Activated CD4-positive, CD25-positive, alpha-beta regulatory T cell treated with anti-CD3 and anti-CD28 coated beads, Interleukin-2, amount 50 U/mL, for 16 hours (primary cell): ENCODE measurements at places on chromosomes 2 and 18.

DNA sequence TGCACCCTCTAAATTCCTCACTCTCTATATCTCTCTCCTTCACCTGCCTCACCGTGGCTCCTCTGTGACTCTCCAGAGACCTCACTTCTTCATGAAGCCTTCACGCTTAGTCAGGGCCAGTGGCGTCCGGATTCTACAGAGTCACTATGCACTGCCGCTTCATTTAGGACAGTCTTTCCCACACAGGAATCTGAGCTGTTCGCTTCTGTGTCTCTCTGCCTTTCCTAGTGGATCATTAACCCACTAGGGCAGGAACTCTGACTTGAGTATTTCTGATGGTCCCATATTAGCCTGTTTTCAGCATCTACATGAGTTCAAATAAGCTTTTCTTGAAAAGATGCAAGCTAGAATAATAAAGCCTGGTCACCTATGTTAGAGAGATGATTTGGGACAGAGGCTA, 180.2 kb upstream of the DOK6 start:
- DNase-seq = no peak

DNA sequence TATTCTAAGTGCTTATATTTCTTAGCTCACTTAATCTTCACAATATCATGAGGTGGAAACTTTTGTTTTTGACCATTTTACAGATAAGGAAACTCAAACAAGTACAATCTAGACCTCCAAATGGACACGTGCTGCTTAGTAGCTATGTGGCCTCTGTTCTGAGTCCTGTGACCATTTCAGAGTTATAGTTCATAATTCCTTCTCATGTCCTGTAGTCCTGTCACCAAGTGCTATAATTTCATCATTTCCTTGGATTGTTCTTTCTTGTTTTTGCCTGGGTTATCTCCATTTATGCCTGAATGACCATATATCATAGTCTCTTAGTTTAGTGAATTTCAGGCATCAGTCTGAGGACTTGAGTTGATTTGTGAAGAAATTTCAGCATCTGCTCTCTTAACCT, 91.7 kb downstream of the NUP35 start:
- DNase-seq = no peak

DNA sequence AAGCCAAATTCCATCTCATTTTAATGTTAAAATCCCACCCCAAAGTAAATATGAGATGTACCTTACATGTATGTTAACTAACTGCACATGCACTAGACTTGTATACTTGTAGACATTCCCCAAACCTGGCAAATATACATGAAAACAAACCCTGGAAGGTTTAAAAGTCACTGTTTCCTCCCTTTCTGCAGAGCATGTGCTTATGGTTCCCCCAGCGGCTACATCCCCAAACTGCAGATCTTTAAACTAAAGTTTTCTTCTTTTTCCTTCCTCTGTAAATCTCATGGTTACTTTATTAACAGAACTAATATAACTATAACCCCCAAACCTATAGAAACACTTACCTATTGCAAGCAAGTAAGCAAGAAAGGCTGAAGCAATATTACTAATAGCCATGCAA, 731.5 kb downstream of the LRP1B start:
- no peak for DNase-seq

GRCh38 chr2:156541229-156541628, 105.0 kb downstream of the GPD2 start:
- DNase-seq = no peak

DNA sequence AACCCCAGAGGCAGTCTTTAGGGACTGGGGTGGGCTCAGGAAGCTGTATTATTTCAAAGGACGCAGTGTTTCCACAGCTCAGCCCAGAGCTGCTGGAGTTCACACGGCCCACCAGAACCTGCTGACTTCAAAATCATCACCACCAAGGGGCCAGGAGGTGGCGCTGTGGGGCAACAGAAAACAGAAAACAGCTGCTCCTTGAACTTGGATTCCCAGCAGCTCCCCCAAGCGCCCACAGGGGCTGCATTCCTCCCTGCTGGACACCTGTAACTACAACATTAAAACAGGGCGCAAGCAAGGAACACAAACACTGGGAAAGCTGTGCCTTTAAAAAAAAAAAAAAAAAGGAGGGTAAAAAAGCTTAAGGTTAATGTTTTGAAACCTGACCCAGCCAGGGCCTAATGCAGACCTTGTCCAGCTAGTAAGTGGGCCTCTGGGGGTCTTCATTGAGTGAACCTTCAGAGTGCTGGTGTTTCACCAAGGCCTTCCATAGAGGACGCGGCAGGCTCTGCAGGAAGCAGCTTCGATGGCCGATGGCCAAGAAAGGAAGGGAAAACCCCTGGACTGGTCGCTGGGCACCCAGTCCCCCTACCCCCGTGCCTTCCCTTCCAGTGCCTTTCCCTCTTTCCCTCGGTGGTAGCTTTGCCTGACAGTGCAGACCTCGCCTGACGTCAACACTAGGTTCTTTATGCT, 25.9 kb downstream of the MLPH start:
- peak; percentile 46 for DNase-seq
